ENCODE measurements at places on chromosomes 4 and X.

GRCh38 chrX:71629467-71629866 is 11.2 kb upstream of the CXCR3 start:
- no peak for DNase-seq

GRCh38 chrX:8607326-8607725 is 124.6 kb downstream of the ANOS1 start:
- DNase-seq: no peak

DNA sequence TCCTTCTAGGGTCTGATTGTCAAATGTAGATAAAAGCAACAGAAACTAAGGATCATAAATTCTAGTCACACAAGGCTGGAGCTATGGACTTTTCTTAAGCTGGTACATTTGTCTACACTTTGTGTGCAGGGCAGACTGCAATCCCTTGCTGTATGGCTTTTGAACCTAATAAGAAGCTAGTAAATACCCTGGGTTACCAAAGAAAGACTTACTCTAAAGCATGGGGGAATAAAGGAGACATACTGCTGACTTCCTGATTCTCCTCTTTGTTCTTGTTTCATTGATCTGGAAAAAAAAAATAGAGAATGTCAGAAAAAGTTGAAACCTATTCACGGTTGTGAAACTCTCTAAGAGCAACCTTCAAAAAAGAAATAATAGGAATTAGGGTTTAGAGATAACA is 216.6 kb upstream of the TLL1 start:
- DNase-seq: no peak

DNA sequence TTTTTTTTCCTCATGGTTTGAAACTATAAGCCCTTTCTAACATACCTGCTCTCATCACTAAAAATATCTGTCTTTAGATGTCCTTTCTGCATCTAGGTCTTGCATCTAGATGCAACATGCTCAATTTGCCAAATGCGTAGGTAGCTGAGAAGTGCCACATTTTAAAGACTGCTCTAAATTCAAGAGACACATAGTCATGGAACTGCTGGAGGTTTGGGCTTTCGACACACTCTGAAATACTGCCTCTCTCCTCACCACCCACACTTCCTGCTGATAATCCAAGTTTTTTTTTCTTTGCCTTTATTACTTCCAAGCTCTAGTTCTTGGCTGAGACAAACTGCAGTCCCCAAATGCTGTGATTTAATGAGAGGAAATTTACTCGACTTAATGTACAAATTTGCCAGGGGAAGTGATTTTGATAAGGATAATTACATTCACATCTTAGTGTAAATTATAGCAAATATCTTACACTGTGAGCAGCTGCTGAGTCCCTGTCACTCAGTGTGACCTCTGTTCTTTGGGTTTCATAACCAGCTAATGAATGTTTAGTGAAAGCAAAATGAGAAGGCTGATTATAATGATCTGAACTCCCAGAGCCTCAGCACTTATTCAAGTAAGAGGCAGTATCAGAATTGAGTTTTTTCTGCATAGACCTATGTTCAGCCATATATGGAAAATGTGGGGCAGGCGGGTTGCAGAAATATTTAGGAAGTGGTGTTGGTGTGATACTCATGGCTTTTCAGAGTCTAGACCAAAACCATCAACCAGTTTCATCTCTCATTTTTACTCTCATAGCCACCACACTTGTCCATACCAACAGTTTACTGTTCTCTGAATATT is 31.3 kb downstream of the DRD5 start:
- peak; percentile 36 for DNase-seq

GRCh38 chrX:69156638-69157037 is 8.6 kb downstream of the PJA1 start:
- no peak for DNase-seq

Data from occipital lobe (tissue), 3 donors.